ENCODE measurements at places on chromosomes 3 and 15.

DNA sequence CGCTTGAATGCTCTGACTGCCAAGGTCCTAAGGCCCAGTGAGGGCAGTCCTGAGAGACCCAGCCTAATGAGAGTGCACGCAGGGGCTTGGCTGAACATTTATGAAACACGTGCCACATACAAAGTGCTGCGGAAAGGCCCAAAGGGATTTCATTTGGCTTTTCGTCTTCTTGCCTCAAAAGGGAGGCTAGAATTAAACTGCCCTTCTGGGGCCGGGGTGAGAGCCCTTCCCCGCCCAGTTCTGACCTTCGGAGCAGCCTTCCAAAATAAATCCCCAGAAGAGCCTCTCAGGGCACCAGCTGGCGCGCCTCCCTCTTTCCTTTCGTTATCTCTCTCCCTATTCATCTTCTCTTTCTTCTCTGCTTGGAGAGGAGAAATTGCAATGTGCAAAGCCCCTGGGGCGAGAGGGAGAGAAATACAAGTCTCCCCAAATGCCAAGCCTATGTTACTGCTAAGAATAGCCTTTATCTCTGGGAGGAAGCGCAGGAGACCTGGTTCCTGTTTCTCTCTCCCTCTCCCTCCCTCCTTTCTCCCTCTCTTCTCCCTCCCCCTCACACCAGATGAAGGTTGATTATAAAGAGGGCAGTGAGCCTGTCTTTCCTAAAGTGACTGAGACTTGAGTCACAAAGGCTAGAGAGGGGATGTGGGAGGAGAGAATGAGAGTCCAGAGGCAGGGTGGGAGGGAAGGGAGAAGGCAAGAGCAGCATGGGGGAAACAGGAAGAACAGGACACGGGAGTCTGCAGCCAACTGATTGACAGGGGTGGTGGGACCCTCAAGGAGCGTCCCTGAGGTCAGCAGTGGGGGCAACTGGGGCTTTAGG lies 36.7 kb upstream of the NDUFB4 start:
- DNase-seq = peak; percentile 78

GRCh38 chr3:63508305-63508704 lies 144.2 kb upstream of the SNTN start:
- no peak for DNase-seq

- no peak for DNase-seq
Measured at GRCh38 chr3:42148086-42148848, 57.1 kb downstream of the TRAK1 start.

- no peak for DNase-seq
Measured at GRCh38 chr15:57213862-57214261, 162.4 kb upstream of the CGNL1 start.

DNA sequence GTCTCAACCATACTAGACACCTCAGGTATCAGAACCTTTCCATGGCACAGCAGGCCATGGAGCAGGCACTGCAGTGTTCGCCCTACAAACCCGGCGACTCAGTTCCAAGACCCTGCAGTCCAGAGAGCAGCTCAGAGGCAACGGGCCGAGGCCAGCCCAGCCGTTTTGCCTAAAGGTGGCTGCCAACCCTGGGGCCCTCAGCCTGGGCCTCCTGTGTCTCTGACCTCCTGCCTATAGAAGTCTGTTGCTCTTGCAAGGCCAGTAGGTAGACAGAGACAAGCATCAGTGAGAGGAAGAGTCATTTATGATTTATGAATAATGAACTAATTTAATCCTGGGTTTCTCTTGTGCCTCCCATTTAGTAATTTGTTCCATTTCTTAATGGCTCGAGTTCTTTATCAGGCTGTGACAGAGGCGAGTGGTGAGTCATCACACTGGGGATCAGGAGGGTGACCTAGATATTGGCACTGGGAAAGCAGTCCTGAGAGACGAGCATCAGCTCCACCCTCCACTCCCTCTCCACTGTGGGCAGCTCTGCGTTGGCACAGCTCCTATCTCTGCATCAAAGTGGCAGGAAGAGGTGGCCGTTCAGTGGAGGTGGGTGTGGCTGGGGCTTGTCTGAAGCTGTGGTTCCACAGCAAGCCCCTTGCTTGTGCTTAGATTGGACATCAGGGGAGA lies 79.8 kb downstream of the ABHD5 start:
- DNase-seq = no peak

GRCh38 chr3:187291512-187292132 lies at the start of gene MASP1:
Gene MASP1 (minus strand): TSS chr3:187291737. CDS start chr3:187291632, 105 bp downstream.
- DNase-seq = no peak

GRCh38 chr3:114213292-114213626 lies 24.1 kb downstream of the ZNF80 start:
- DNase-seq = no peak

- DNase-seq = no peak
Measured at GRCh38 chr3:24471486-24471885, 23.2 kb downstream of the THRB start.

GRCh38 chr3:117846238-117846637 lies 1136.7 kb downstream of the TUSC7 start:
- no peak for DNase-seq

GRCh38 chr15:97479957-97480356 lies 480.5 kb upstream of the ARRDC4 start:
- no peak for DNase-seq

- DNase-seq = no peak
Measured at GRCh38 chr3:79245284-79246138, 522.3 kb downstream of the ROBO1 start.

GRCh38 chr3:106197532-106198194 lies 328.9 kb upstream of the CBLB start:
- DNase-seq = no peak

DNA sequence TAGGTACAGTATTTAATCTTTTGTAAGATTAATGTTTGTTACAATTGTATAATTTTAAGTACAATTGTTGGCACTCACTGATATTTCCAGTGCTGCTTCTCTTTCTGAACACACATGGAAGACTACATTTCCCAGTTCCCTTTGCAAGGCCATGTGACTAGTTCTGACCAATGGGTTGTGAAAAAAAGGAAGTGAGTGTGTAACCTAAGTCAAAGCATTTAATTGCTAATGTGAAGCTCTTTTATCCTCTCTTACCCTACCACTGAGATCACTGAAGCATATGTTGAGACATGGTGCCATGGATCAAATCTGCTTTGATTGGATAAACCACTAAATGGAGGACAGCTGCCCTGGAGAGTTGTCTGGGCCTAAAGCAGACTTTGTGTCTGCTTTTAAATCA lies 83.9 kb upstream of the PLXND1 start:
- no peak for DNase-seq
